ENCODE measurements at places on chromosomes 2 and 18.

DNA sequence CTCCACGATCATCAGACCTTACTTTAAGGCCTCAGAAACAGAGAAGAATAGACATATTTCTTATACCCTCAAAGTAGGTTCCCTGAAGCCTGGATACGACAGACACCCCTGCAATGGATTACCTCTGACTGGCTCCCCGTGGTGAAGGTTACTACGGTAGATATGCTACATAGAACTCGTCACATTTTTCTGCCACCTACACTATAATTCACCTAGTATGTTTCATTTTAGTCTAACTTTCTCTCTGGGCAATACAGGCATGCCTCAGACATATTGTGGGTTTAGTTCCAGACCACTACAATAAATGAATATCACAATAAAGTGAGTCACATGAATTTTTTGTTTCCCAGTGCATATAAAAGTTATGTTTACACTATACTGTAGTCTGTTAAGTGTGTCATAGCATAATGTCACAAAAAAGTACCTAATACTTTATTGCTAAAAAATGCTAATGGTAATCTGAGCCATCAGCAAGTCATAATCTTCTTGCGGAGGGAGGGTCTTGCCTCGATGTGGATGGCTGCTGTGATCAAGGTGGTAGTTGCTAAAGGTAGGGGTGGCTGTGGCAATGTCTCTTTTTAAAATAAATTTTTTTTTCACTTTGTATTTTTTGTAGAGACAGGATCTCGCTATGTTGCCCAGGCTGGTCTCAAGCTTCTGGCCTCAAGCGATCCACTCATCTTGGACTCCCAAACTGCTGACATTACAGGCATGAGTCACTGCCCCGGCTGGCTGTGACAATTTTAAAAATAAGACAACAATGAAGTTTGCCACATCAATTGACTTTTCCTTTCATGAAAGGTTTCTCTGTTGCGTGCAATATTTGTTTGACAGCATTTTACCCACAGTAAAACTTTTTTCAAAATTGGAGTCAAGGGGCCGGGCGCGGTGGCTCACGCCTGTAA lies 64.6 kb downstream of the TGIF1 start:
- no peak for DNase-seq

DNA sequence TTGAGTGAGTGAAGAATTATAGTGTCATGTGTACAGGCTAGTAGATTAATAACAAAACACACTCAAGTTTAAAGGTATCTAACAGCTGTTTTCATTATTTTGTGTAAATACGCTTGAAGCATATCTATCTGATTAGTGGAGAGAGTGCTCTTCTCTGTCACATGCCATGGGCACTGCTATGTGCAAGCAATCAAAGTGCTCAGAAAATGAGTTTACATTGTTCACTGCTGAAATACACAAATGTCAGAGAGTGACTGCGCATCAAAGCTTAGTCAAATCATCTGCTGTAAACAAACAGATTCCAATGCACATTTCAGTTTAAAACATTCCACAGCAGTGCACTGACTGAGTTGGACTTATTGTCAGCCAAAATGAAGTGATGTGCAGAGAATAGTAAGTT lies 423.4 kb downstream of the ZEB2 start:
- DNase-seq = no peak

DNA sequence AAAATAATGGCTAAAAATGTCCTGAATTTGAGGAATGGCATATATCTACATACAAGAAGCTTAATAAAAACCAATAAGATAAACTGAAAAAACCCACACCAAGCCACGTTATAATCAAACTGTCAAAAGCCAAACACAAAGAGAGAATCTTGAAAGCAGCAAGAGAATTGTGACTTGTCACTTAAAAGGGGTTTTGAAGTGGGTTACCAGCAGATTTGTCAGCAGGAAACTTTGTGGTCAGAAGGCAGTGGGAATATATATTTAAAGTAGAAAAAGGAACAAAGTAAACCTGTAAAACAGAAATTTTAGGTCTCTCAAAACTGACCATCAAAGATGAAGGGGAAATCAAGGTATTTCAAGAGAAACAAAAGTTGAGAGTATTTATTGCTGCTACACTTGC lies 171.9 kb upstream of the CNTNAP5 start:
- no peak for DNase-seq

- DNase-seq = no peak
Measured at GRCh38 chr2:207130958-207131521, 34.7 kb downstream of the KLF7 start.

DNA sequence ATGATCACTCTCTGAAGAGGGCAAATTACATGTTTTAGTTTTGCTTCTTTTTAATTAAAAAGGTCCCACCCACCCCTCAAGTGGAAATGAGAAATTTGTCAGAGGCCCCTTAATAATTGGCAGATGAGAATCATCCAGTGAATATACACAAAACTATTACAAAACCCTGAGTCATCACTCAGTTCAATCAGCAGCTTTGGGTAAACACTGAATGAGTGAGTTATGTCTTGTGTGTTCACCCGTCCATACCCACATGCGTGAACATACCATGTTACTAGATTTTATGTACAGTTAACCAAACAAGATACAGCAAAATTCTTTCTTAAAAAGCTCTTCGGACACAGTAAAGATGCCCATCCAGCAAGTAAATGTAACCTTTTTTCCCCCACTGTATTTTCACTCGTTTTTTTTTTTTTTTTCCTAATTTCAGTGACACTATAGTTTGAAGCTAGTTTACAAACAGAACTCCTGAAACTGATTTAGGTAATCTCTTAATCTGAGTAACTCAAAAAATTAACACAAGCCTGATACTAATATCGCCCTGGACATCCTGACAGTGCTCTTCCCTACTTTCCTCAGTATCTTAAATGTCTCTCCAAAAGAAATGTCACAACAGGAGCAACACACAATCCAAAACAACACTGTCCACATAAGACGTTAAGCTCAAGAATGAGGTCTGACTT lies 1.4 kb downstream of the PSME4 start:
- no peak for DNase-seq

DNA sequence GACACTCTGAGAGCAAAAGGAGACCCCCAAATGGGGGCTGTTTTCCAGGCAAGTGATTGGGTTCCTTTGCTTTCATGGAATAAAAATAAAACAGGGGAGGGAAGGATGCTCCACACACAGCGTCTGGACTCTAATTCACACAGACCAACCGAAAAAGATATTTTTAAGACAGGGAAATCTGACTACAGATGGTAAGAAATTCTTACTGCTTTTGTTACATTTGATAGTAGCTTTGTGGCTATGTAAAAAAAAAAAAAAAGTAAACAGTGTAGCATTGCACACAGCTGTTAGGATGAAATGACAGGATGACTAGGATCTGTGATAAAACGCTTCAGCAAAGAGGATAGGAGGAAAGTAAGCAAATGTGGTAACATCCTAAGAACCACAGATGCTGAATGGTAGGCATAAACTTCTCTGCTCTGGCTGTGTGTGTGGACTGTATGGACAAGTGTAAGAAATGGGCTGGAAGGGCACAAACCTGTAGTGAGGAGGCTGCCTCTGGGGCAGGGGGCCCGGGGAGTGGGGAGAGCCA lies 207.6 kb downstream of the ANAPC1 start:
- DNase-seq = no peak

DNA sequence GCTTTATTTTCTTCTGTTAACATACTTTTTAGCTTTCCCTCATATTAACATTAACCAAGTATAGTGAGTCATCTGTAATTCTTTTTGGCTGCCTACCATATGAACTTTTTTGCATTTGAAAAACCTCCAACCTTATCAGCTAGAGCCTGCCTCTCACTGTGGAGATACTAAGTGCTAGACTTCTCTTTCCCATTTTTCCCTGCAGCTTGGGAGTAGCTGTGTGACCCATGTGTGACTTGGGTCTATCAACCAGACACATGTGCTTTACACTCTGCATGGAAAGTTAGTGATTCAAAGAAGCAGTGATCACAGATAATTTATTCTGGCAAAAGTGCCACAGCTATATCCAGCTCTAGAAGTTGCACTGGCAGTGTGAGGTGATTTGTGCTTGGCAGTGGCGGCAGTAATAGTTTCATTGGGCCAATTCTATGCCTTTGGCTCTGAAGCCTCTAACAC lies 36.3 kb downstream of the PREPL start:
- DNase-seq = no peak

GRCh38 chr2:46337208-46337994 lies 40.2 kb downstream of the EPAS1 start:
- no peak for DNase-seq

GRCh38 chr18:47801817-47802216 lies 128.6 kb downstream of the SMAD2 start:
- no peak for DNase-seq

DNA sequence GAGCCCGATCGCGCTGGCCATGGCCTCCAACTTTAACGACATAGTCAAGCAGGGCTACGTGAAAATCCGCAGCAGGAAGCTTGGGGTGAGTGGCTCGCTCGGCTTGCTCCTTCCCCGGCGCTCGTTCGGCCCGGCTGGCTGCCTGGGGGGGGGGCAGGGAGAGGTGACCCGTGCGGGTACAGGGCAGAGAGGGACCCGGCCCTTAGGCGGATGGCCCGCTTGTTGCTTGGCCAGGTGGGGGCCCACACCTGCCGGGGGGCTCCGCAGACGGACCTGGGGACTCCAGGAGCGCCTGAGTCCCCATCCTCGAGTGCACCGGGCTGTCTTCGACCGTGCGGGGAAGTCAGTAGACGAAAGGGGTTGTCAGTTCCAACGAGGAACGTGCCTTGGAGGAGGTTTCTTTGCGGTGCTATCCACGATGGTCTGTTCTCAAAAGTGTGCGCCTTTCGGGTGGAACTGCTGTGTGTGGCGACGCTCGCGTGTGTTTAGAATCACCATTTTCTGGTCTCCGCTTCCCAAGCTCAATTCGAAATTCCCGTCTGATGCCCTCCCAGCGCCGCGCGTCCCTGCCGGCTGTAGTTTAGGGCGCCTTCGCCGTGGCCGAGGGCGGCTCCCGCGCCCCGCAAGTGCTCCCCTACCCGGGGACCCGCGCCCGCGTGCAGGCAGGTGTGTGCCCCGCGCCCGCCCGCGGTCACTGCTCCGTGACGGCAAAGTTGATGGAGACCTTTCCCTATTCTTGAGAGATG lies 711 bp downstream of the DOK6 start:
- DNase-seq = no peak

GRCh38 chr2:234677758-234678538 lies 181.1 kb upstream of the ARL4C start:
- no peak for DNase-seq

DNA sequence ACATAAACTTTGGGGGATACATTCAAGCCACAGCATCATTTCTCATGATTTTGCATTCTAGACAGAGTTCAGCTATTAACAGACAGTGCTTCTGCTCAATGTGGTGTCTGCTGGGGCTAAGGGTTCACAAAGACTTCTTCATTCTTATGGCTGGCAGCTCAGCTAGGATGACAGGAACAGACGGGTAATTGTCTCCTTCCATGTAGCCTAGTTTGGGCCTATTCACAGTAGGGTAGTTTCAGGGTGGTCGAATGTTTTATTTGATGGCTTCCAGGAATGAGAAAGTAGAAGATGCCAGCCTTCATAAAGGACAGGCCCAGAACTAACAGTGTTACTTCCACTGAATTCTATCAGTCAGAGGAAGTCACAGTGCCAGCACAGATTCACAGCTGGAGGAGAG lies 26.0 kb upstream of the BCL2L11 start:
- no peak for DNase-seq

- DNase-seq = no peak
Measured at GRCh38 chr2:32424739-32425138, 67.9 kb downstream of the BIRC6 start.

DNA sequence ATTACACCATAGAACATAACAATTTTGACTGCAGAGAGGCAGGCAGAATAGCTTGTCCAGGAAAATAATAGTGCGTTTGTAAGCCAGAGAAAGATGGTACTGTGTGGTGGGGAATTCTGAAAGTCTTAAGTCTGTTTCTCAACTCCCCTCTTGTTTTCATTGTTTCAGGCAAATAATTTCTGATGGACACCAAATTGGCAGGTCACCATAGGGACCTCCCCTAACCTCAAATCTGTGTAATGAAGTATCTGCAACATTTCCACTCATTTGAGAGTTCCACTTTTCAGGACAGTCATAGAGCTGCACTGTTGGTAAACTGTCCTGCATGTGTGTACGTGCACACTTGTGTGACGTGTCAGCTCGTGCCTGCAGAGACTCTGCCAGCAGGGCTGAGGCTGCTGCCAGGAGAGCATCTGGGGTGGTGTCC lies 195.6 kb downstream of the AGAP1 start:
- DNase-seq = no peak

DNA sequence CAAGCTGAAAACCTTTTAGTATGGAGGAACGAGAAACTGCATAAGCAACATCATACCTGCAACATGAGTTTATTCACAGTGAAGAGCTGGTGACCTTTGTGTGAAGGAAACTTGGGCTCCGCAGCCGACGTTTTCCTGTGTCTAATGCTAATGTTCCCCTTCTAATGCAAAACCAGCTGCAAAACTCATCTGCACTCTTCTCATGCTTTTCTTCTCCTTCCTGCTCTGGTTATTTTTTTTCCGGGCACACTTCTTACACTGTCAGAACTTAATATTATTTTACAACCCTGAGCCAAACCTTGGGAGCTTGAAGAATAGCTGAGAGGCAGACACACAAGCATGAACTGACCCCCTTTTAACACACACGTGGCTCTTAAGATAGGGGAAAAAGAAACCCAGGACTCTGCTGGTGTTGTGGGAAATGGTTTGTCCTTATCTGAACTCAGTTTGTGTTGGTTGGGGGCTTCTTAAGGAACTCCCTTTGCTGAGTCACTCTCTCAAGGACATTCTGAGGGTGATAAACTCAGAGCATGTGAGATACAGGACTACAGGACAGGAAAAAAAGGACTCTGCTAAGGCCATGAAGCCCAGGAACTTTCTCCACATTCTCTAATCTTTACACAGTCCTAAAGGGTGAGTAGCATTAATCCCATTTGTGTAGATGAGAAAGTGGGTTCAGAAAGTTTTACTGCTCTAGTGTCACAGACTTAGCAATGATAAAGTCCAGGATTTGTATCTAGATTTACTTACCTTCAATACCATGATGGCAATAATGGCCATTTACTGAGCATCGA lies 439.3 kb upstream of the TRIB2 start:
- no peak for DNase-seq

GRCh38 chr2:30691948-30692828 lies 115.1 kb downstream of the CAPN13 start:
- no peak for DNase-seq

GRCh38 chr2:112803691-112804521 lies 19.6 kb upstream of the IL1A start:
- DNase-seq = no peak

DNA sequence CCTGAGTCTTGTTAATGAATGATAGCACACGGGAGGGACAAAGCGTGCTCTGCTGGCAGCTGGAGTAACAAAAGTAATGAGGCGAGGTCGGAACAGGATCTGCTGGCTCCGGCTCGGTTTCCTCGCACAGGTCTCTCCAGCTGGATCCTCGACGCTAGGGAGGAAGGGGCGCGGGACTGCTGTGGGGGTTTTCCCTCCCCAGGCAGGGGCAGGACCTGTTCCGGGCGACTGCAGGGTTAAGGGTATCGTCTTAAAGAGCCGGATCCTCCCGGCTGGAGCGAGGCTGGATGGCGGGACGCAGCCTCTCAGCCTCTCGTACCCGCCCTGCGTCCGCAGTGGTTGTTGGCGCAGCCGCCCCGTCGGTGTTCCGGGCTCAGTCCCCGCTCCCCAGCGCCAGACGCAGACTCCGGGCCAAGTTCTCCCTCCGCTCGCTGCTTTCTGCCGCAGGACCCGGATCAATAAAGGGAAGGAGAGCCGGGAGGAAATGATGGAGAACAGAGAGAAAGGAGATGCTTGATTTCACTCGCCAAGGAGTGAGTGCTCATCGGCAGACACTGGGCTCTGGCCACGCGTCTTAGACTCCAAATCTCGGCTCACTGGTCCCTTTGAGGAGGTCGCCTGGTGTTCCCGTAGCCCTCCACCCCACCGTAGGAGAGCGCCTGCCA lies 1.1 kb upstream of the LIPG start:
- DNase-seq = no peak
